IMR-90 (cell line): ENCODE measurements at places on chromosomes 1 and 21. TPM values are rescaled to one million over a fixed set of nuclear protein-coding genes. Genes with fewer than 3 reads are reported as not detected.

MRPL20 gene
- total RNA-seq: 141 and 149 TPM in 2 replicates

RGS7 gene
- total RNA-seq: 0.72 and 0.83 TPM in 2 replicates

CSF1 gene
- 9.4 and 14.3 TPM in 2 replicates for total RNA-seq

MSH4 gene
- under 0.01 TPM in 2 replicates for total RNA-seq

MCM3AP gene
- total RNA-seq: 63.1 and 67.5 TPM in 2 replicates

KCND3 gene
- total RNA-seq: under 0.01 TPM in 2 replicates
